IPS DF 19.7 (cell line): ENCODE measurements at places on chromosomes 5 and 9.

DNA sequence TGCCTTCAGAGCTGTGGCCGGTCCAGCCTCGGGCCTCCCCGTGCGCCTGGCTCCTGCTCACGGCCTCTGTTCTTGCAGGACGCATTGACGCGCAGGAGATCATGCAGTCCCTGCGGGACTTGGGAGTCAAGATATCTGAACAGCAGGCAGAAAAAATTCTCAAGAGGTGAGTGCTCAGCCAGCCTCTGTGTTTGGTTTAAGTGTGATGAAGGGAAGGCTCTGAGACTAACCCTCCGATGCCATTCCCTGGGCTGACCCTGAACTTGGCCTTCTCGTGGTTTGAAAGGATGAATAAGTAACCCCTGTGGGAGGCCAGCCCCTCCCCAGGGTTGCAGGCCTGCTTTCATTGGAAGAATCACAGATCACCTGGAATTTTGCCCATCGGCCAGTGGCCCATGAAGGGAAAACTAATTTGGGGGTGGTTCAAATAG is 26.3 kb downstream of the PTGES2 start:
- no peak for DNase-seq

- no peak for DNase-seq
Observed at GRCh38 chr5:105088961-105089360, 1526.4 kb upstream of the NUDT12 start.

DNA sequence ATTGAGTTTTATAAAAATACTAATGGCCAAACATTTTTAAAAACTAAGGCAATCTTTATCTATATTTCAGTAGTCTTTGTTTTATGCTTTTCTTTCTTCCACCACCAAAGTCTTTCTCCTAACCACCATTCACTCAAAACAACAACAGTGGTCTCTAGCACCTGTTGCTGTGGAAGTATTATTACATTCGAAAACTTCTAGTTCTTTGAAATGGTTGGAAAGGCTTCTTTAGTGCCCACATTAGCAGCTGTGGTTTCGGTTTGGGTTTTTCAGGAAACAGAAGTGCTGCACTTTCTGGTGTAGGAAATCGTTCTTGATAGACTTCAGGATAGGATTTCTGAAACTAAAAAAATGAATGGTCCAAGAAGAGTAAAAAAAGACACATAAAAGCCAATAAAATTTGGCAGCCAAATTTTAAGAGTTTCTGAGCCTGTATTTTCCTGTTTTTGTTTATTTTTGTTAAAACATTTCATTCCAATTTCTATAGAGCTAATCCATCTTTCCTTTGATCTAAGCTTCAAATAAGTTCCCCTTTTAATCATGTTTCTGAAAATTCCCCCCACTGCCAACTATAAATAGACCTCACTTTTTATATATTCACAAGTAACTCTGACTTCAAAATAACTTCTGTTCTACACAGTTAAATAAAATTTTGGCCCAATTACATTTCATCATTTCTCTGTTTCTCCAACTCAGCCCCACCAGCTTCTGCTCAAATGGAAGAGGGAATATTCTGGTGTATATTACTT is 102.2 kb downstream of the DEPDC1B start:
- DNase-seq = no peak

GRCh38 chr5:55620009-55620765 is 85.4 kb upstream of the PLPP1 start:
- DNase-seq = no peak

DNA sequence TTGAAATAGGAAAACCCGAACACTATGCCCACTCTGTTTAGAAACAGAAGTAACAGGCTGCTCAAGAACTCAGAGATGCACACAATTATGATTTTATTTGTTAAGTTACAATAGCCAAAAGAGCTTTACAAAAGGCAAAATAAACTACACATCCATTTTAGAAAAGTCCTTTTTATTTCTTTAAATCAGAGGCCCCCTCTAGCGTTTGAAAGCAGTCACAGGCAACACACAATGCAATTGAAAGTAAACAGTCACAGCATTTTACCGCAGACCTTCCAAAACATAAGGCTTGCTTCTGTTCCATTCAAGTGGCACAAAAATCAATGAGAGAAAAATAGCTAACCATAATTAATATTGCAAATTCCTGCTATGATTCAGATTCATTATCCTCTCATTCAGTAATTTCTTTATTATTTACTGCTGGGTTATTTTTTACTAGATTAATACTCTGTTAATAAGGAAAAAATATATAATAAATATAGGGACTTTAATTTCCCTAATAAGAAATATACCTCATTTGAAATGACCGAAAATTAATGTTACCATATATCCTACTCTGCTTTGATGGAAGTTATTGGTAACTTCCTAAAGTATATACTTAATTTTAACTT is 78.3 kb downstream of the CEP120 start:
- DNase-seq = no peak

DNA sequence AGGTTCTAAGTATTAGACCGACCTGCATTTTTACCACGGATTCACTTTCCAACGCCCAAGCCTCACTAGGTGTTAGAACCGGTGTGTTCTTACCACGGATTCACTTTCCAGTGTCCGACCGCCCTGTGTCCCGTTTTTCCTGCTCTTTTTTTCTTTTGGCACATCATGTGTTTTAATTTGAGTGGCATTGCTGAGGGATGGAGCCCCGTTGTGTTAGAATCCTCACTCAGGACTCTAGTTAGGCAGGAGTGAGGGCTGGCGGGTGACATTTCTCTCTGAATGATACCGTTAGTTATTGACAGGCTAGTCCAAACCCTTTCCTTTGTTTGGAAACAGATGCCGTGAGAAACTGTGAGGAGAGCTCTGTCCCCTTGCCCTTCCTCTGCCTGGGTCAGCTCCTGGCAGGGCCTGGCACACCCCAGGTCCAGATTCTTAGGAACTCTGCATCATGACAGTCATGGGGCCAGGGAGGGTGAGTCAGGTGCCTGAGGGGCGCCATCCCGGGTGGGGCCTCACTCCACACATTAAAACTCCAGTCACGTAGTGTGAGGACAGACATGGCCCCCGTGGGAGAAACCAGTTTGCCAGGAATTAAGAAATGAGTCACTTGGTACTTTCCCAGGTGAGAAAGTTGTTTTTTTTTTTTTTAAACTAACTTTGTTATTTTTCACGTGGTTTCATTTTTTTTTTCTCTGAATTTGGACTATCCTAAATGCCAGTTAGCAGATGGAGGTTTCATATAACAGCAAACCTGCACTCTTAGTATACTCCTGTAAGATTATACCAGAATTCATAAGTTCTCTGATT is 15.8 kb downstream of the EXOC3 start:
- DNase-seq = no peak

DNA sequence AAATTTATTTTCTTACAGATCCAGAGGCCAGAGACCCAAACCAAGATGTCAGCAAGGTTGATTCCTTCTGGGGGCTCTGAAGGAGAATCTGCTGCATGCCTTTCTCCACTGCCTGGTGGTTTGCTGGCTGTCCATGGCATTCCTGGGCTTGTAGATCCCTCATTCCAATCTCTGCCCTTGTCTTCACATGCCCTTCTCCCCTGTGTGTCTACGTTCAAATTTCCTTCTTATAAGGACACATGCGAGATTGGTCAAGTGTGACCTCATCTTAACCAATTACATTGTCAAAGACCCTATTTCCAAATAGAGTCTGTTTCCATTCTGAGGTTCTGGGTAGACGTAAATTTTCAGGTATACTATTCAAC is 84.5 kb upstream of the RAI14 start:
- no peak for DNase-seq

GRCh38 chr9:70921136-70921535 is 200.3 kb downstream of the TRPM3 start:
- no peak for DNase-seq

DNA sequence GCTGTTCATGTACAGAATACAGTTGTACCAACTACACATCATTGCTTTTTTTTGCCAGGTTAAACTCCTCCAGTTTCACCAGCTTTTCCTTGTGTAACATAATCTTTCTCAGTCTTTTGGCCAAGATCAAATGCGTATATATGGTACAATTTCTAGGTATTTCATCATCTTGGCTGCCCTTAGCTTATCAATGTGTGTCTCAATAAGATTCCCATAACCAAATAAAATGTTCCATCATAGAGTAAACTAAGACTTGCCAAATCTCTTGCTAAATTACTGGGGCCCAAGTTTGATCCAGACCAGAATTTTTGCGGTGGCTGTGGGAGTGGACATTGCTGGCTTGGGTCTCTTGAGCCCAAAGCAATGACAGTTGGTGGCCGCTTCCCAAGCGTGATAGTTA is 24.3 kb upstream of the ERBIN start:
- no peak for DNase-seq

DNA sequence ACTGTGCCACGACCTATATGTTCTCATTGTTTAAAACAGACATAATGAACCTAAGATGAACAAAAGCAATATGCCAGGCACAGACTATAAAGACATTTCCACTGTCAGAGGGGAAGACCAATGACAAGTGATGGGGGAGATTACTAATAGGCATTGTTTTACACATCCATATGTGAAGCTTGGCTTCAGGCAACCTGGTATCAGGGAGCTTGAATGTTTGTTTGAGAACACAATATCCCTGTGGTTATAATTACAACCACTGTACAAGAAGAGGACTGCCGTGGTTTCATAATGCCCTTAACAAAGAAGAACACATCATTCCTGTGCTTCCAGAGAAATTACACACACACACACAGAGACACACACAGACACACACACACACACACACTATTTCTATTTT is 385.7 kb downstream of the BNC2 start:
- DNase-seq = no peak

DNA sequence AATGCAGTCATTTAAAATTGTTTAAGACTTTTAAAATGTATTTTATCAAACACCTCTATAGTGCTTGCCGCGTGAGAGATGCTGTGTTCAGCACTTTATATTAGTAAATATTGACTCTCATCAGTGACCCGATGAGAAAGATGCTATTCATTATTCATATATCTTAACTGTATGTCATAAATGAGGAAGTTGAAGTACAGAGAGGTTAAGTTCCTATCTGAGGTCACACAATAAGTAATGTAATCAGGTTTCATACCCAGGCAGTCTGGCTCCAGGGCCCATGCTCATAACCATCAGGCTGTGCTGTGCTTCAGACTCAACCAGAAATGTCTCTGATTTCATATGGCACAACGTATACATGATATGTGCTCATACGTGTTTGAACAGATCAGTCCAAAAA is 119.0 kb downstream of the SV2C start:
- DNase-seq = no peak
